M059J (cell line): ENCODE measurements at places on chromosomes 7 and 10.

- no peak for DNase-seq
Observed at GRCh38 chr7:51316666-51317581, at the start of gene COBL. COBL (minus strand) TSS chr7:51316809; CDS start chr7:51316633, 176 bp downstream.

DNA sequence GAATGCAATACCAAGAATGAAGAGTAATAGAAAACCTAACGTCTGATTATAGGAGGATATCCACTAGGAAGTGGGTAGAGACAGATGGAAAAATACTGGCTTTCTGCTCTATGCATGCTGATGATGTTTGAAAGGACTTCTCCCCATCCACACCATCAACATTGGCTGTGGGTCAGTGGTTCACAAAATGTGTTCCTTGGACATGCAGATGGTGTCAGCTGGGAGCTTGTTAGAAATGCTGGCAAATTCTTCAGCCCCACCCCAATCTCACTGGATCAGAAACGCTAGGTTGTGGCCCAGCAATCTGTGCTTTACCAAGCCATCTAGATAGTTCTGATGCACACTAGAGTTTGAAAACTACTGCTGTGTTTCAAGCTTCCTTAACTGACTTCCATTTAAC is 164.1 kb downstream of the PPP1R17 start:
- DNase-seq: no peak

GRCh38 chr10:73182568-73182967 is 14.6 kb downstream of the FAM149B1 start:
- DNase-seq: no peak

GRCh38 chr7:128450409-128450808 is 5.3 kb upstream of the HILPDA start:
- no peak for DNase-seq

GRCh38 chr7:22574754-22575520 is 74.9 kb upstream of the STEAP1B start:
- peak; percentile 20 for DNase-seq

DNA sequence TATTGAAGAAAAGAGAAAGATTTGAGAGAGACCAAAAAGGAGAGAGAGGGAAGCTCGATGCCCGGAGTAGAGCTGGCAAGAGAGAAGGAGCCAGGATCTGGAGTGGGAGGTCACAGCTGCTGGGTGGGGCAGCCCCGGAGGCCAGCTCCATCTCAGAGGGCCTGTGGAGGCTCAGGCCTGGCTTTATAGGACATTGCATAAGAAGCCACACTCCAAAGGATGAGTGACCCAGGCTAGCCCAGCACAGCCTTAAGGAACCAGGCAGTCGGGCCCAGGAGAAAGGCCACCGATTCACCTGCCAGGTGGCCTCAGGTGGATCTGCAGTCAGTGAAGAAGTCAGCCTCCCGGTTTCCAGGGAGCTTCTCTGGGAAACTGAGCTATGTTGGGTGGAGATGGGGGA is 676 bp downstream of the PLAC9 start:
- no peak for DNase-seq
